ENCODE measurements at places on chromosomes 5 and 9.

DNA sequence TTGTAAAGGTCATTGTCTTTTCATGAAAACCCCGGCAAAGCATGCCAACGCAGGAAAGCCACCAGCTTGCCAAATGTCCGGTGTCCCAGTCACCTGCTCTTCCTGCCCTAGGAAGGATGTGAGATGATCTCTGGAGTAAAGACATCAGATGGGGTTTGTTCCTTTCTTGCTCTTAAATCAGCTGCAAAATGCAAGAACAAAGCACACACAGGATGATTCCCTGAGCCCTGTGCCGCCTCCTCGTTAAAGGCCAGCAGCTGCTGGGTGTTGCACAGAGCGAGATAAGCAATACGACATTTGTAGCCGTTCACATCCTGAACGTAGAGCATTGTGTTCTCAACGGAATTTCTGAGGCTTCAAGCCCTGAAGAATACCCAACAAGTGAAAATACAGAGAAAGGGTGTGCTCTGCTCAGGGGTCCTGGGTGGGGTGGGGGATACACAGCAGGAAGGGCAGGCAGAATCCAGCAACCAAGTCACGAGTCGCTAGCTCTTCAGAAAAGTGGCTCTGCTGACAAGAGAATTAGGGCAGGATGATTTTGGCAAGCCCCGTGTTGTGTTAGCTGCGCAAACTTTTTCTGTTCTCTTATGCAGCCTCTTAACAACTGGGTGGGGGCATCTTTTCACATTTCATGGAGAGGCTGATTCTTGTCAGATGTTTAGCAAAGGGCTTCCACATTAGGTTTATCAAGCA lies 229.2 kb upstream of the MAP3K1 start:
- no peak for DNase-seq

DNA sequence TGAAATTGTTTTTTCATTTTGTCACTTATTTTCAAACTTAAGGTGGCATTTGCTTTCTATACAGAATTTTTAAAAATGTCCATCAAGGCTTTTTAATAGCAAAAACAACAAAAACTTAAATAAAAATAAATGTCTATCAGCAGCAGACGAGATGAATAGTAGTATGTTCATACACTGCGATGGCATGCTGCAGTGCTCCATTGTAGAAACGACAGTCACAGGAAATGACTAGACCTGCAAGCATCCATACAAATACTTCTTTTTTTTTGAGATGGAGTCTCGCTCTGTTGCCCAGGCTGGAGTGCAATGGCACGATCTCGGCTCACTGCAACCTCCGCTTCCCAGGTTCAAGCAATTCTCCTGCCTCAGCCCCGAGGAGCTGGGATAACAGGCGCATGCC lies 41.4 kb downstream of the COL23A1 start:
- no peak for DNase-seq

GRCh38 chr5:174323878-174324281 lies 278.4 kb downstream of the NSG2 start:
- DNase-seq, result no peak

DNA sequence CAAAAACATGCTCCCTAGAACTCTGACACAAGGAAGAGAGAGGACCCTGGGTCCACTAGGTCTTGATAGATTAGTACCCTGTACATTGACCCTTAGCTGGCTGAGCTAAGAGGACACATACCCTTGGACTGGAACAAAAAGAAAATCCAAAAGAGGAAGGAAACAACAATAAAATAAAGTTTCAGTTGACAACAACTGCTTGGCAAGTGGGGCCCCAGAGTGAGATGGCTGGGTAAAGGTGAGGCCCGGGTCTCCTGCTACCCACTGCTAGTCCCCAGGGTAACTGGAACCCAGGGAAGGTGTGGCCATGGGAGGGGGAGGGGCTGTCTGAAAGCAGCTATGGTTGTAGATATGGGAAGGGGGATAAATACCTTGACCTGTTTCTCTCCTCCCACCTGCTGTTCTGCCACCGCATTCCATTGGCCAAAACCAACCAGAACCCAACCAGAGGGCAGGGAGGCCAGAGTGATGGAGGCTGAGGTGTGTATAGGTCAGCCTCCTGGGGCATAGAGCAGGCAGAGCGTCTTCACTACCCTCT lies 11.7 kb downstream of the TAL2 start:
- no peak for DNase-seq

- no peak for DNase-seq
Measured at GRCh38 chr9:130997395-130997684, 11.6 kb upstream of the LAMC3 start.

GRCh38 chr5:60541980-60542379 lies 158.0 kb downstream of the DEPDC1B start:
- DNase-seq, result no peak

Measured in NCI-H1417 treated with DMSO at 0.1 percent for 48 hours (cell line).